ENCODE measurements at places on chromosomes 11 and 22. TPM values are rescaled to one million over a fixed set of nuclear protein-coding genes. Genes with fewer than 3 reads are reported as not detected.
A peak's percentile ranks its signal among the peaks of the same experiment; 100 is the strongest.

The GDPD4 gene
- total RNA-seq: not detected

DNA sequence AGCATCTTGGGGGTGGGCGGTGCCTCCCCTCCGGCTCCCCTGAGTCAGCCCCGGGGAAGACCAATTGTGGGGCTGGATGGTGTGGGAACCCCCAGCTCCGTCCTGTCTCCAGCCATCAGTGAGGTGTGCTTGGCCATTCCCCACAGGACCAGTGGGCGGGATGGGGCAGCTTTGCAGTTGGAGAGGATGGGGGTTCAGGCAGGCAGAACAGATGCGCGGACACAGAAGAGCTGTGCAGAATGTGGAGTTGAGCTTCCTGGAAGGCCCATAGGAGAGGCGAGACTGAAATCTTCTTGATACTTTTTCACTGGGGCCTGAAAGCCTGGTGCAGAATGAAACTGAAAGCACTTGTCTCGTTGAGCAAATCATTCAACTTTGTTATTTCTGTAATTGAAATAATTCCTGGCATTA is 23.8 kb downstream of the PARVB start:
- H3K4me3 ChIP-seq: no peak overlapping the region
- peaks cover 39% of the 10 kb centered on the region for H3K4me1 ChIP-seq
- peak overlapping the region; percentile 62 for H3K27ac ChIP-seq
- no peak for DNase-seq
- H3K27me3 ChIP-seq: no peaks in the 10 kb centered on the region

DNA sequence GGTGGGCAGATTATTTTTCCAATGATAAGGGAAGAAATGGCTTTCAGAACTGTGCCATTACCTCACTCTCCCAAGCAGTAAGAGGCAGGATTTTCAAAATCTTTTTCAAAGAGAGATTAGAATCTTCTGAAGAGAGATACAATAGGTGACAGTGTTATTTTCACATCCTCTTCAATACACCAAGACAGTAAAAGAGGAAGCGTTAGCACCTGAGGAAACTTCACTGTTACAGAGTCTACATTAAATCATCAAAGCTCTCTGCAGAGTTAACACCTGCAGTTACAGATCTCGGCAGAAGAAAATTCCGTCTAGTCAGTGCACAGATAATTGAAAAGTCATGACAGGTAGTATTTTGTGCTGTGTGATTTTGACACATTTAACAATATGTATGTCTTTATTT is 144.9 kb downstream of the PGR start:
- H3K27me3 ChIP-seq: no peaks in the 10 kb centered on the region
- no peak for DNase-seq
- H3K36me3 ChIP-seq: no peaks in the 10 kb centered on the region

GRCh38 chr11:121892131-121892681 is 223.8 kb downstream of the BLID start:
- no peaks in the 10 kb centered on the region for H3K27me3 ChIP-seq
- no peaks in the 10 kb centered on the region for H3K4me1 ChIP-seq
- H3K36me3 ChIP-seq: no peaks in the 10 kb centered on the region
- no peak overlapping the region for H3K27ac ChIP-seq
- DNase-seq: no peak

GRCh38 chr11:13786688-13787087 is 118.2 kb downstream of the FAR1 start:
- no peaks in the 10 kb centered on the region for H3K4me1 ChIP-seq
- DNase-seq: no peak
- no peaks in the 10 kb centered on the region for H3K36me3 ChIP-seq
- no peaks in the 10 kb centered on the region for H3K27me3 ChIP-seq
- H3K4me3 ChIP-seq: no peak overlapping the region

- no peak for DNase-seq
- H3K27me3 ChIP-seq: no peaks in the 10 kb centered on the region
- H3K27ac ChIP-seq: peak overlapping the region; percentile 88
- peaks cover 12% of the 10 kb centered on the region for H3K36me3 ChIP-seq
- H3K4me1 ChIP-seq: peaks cover 20% of the 10 kb centered on the region
Observed at GRCh38 chr11:114297806-114298709, 1.9 kb downstream of the NNMT start.
